ENCODE measurements at places on chromosomes 13 and 19.

- DNase-seq: no peak
Observed at GRCh38 chr19:18904334-18905057, 8.5 kb upstream of the CERS1 start.

GRCh38 chr19:49820125-49820524, 2.0 kb downstream of the MED25 start:
- DNase-seq: no peak

GRCh38 chr19:7486923-7487322, 1.9 kb downstream of the PEX11G start:
- no peak for DNase-seq

- peak; percentile 97 for DNase-seq
Observed at GRCh38 chr19:58386576-58387337, at the start of gene RPS5. RPS5 (plus strand) TSS chr19:58387269; CDS start chr19:58388138, 869 bp downstream.

DNA sequence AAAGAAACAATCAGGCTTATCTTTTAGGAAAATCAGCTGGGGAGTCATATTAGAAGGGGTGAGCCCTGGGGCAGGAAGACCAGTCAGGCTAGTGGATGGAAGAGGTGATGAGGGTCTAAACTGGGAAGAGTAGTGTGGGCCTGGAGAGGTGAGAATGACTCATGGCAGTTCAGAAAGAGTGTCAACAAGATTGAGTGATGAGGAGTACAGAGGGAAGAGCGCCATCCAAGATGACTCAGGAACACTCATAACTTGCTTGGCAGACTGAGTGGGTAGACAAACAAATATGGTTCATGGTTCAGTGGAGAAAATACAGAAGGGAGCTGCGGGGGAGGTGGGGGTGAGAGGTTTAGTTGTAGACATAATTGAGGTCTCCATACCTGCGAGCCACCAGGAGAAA, 17.3 kb upstream of the CLDN10 start:
- DNase-seq: no peak

- DNase-seq: no peak
Observed at GRCh38 chr13:87661471-87661870, 9.7 kb upstream of the SLITRK5 start.

DNA sequence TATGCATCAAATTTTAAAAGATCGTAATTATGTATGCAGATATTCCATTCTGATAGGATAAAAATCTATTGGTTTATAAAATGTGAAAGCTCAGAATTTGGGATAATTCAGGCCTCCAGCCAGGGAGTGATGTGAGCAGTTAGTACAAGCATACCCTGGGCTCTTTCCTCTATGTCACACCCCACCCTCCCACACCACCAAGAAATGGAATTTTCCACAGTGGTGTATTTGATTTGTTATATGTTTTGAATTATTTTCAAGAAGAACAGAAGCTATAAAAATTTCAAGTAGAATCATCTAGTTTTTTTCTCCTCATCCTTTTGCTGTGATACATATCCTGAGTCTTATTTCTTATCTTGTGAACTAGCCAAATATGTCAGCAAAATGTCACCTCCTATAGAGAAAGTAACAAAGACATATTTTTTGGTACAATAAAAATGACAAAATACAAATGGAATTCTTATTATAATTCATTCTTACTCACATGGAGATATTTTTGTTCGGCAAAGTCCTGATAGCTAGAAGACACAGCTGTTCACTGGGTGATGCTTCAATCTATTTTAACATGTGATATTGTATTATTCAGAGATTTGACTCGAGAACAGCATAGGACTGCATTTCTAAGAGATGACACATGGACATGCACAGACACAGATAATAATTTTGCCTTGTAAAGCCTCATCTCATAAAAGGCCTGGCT, 61.2 kb upstream of the FRY start:
- no peak for DNase-seq
